ENCODE measurements at places on chromosomes 7 and 10.

DNA sequence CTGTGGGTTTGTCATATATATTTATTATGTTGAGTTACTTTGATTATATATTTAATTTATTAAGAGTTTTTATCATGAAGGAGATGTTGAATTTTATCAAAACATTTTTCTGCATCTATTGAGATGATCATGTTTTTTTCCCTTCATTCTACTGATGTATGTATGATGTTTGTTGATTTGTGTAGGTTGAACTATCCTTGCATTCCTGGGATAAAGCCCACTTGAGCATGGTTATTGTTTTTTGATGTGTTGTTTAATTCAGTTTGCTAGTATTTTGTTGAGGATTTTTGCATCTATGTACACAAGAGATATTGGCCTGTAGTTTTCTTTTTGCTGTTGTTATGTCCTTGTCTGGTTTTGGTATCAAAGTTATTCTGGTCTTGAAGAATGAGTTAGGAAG lies 31.1 kb downstream of the SCART1 start:
- DNase-seq = no peak

DNA sequence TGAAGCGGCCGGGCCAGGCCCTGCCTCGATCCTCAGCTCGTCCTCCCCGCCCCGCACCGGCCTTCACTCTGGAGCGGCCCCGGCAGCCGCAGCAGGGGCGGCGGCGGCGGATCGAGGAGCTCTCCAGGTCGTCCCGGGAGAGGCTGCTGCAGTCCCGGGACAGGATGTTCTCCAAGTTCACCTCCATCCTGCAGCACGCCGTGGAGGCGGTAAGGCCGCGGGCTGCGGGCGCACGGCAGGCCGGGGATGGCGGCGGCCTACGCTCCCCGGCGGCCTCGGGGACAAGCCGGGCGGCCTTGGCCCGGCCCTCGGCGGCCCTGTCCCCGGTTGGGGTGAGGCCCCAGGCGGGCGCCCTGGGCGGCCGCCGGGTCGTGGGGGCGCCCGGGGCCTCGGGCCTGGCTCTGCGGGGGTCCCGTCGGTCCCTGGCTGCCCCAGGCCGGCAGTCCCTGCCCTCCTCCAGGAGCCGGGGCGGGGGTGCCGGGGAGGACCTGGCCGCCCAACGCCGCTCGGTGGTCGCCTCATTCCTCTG lies 399 bp downstream of the FHIP2A start:
- no peak for DNase-seq

GRCh38 chr7:100016215-100016901 lies 962 bp downstream of the ZKSCAN1 start:
- peak; percentile 45 for DNase-seq

- DNase-seq = peak; percentile 11
Measured at GRCh38 chr7:134527979-134528371, 608 bp downstream of the AKR1B10 start.

DNA sequence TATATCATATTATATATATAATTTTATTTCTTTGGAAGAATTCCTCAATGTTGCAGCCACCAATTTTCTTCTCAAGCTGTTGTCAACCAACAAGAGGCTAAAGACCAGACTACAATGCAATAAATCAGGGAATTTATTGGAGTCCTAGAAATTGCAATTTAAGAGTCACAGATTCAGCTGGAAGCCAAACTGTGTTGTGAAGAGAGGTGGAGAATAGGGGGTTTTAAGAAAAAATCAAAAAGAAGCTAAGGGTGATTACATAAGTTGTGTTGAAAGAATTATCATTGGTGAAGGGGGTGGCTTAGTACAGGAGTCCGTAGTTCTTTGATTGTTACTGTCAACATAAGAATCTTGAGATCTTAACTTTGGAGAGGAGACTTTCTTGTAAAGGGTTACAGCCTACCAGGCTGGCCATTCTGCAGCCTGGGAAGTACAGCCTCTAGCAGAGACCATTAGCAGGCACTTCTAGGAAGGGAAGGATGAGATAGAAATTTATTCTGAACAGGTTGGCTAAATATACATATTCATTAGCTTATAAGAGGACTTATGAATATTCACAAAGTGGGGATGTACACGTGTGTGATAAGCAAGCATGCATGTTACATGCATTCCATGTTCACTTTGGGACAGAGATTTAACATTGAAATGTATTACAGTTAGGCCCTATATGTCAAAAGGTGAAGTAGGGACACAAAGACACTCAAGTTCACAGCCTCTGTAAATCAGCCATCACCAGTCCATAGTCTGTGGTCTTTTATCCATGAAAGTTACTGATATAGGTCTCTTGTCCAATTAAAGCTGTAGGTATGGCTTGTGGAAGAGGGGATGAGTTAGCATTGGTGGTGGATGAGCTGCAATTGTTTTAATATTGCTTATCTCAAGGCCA lies 8.3 kb upstream of the TMEM168 start:
- no peak for DNase-seq

GRCh38 chr10:88794731-88795130 lies 7.8 kb upstream of the LIPM start:
- DNase-seq = no peak

- peak; percentile 90 for DNase-seq
Measured at GRCh38 chr7:99362801-99363200, 11.7 kb upstream of the ARPC1B start.

- no peak for DNase-seq
Measured at GRCh38 chr10:31437959-31438358, 118.9 kb downstream of the ZEB1 start.

GRCh38 chr7:110677405-110677804 lies 413.5 kb upstream of the LRRN3 start:
- DNase-seq = no peak

DNA sequence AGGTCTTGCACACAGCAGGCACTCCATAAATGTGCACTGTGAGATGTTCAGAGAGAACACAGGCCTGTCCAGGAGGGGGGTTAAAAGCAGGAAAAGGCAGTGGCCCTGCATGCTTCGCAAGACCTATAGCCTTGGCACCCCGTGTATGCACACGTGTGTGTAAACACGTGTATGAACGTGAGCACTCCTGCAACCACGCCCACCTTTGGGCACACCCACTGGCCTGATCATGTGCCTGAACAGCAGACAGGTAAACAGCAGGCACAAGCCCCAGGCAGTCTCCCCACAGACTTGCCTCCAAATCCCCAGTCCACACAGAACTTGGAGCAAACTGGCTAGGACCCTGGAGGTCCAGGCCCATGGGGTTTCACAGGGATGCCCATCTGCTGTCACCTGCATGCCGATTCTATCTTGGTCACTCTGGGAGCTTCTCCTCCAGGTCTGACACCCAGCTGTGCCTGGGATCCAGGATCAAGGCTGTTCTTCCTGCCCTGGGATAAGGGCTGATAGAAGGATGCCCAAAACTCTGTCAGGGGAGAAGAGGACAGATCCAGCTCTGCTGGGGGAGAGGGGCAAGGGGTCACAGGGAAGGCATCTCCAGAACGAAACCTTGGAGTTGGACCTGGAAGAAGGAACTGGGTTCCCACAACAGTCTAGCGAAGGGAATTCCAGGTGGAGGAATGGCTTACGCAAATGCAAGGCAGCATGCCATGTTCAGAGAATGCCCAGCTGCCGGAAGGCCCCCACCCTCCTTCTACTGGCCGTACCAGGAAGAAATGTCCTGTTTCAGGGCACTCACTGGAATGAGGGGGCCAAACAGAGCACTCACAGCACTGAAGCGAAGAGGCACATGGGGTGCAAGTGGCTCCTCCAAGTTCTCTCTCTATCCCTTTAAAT lies 14.3 kb upstream of the ZMIZ1 start:
- DNase-seq = no peak

- no peak for DNase-seq
Measured at GRCh38 chr10:37747081-37747480, 110.3 kb downstream of the ZNF248 start.

- no peak for DNase-seq
Measured at GRCh38 chr10:62195675-62195926, 73.0 kb downstream of the RTKN2 start.

- DNase-seq = no peak
Measured at GRCh38 chr10:31659665-31660064, 269.0 kb downstream of the ARHGAP12 start.

- DNase-seq = no peak
Measured at GRCh38 chr10:36559412-36560400, 565.7 kb upstream of the ANKRD30A start.

DNA sequence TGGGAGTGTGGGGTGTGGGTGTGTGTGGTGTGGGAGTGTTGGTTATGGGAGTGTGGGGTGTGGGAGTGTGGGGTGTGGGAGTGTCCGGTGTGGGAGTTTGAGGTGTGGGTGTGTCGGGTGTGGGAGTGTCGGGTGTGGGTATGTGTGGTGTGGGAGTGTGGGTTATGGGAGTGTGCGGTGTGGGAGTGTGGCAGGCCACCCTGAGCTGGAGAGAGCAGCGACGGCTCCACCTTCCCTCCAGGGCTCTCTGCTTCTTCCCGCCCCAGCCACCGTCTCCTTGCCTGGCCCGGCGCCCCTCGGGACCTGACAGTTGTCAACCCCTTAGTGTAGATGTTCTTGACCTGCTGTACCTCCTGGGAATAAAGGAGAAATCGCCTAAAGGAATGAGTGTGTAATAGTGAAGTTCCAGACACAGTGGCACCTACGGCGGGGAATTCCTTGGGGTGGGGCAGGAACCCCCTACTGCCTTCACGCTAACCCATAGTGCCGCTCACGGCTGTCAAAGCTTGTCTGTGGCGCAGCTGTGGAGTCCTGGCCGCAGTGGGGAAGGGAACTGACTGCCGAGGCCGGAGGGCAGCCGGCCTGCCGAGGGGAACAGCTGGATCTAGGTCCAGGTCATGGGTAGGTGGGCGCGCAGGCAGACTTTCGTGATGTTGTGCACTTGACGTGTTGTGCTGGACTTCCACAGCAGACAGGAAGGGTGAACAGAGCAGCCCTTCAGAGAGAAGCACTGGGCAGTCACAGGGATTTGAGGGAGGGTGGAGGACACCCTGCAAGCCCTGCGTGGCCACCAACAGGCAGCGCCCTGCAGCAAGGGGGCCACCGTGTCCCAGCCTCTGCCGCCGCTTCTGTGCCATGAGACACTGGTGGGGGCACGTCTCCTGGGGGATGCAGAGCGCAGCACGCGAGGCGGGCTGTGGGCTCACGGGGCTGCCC lies 49.0 kb upstream of the EN2 start:
- no peak for DNase-seq

DNA sequence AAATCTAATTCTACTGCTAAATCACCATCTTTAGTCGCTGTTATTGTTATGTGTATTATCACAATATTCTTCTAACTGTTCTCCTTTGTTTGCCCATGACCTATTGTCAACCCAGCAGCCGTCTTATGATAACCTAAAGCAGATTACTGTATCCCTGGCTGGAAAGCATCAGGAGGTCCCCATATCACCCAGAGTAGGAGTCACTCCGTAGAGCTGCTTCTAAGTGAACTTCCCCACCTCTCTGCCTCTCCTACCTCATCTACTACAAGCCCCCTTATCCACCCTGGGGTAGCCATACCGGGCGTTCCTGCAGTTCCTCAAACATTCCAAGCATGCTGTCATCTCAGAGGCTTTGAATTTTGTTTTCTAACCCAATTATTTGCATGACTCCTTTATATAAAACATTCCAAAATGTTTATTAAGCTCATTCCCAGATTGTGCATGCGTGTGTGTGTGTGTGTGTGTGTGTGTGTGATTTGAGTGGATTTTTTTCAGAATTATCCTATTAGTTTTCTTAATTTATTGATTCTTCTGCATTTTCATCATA lies 39.7 kb downstream of the POU6F2 start:
- no peak for DNase-seq

GRCh38 chr10:74969530-74969929 lies 141.9 kb upstream of the SAMD8 start:
- no peak for DNase-seq

- no peak for DNase-seq
Measured at GRCh38 chr10:132507409-132507955, 30.1 kb upstream of the INPP5A start.

- peak; percentile 61 for DNase-seq
Measured at GRCh38 chr10:84348447-84348846, 20.1 kb downstream of the CCSER2 start.

DNA sequence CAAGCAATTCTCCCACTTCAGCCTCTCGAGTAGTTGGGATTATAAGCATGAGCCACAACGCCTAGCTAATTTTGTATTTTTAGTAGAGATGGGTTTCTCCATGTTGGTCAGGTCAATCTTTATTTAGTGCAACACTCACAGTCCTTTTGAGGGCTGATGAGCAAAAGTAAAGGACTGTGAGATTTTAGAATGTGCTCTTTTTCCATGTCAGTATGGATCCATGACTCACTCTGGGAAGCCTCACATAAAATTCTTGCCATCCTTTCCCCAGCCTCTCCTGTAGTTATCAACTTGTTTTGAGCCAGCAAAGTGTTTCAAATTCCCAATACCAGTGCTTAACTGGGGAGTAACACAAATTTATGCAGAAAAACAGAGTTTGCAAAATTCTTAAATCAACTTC lies 135.8 kb upstream of the CXCL12 start:
- no peak for DNase-seq

DNA sequence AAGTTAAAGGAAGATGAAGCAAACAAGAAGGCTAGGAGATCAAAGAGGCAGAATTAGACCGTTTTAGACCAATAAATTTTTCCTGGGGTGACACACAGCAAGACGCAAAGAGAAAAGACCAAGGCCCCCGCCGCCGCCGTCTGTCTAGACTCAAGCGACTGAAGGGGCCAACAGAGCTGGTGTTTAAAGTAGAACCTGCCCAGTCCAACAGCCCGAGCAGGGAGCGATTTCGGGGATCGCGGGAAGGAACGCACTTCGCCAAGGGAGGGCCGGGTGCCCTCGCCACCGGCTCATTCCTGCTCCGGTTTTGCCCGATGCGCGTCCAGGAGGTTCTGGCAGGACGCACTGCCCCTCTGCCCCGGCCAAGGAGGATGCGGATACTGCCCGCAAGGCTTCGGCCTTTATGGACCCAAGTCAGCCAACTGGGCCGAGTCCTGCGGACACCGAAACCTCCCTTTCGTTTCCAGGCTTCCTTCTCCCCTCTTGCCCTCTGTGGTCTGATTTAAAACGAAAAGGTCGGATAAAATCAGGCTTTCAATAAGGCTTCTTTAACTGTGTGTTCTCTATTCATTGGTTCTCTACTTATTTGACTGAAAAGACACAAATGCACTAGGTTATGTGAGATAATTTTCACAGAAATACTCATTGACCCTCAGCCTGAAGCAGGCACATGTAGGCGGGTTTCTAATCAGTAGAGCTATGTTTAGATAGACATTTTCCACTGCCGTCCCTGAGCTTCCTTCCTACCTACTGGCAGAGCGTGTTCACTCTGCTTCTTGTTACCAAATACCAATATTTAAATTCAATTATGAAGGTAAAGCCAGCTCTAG lies 2.2 kb upstream of the HOXA7 start:
- DNase-seq = no peak

DNA sequence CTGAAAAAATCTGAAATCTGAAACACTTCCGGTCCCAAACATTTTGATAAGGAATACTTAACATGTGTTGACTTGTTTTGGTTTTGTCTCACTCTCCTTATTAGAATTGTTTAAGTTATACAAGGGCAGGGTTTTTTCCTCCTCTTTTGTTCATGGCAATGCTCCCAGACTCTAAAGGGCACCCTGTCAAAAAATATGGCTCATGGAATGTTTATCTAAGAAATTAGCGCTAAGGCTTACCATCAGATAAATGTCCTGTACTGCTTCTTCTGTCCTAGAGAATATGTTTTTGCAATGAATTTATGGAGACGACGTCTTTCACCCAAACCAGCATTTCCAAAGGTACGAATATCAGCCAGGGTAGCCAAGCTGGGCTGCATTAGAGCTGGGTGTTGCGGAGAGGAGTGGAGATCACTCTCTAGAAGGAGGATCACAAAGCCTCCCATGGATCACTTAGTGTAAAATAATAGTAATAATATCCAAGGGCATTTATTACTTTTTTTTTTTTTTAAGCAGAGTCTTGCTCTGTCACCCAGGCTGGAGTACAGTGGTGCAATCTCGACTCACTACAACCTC lies 46.8 kb downstream of the ERLIN1 start:
- DNase-seq = no peak
